ENCODE measurements at places on chromosomes 2 and 18. TPM values are rescaled to one million over a fixed set of nuclear protein-coding genes. Genes with fewer than 3 reads are reported as not detected.

The RETSAT gene
- total RNA-seq, result 28.2 TPM

- peak; percentile 74 for DNase-seq
Measured at GRCh38 chr2:174603280-174603679, 5.7 kb upstream of the WIPF1 start.

DNA sequence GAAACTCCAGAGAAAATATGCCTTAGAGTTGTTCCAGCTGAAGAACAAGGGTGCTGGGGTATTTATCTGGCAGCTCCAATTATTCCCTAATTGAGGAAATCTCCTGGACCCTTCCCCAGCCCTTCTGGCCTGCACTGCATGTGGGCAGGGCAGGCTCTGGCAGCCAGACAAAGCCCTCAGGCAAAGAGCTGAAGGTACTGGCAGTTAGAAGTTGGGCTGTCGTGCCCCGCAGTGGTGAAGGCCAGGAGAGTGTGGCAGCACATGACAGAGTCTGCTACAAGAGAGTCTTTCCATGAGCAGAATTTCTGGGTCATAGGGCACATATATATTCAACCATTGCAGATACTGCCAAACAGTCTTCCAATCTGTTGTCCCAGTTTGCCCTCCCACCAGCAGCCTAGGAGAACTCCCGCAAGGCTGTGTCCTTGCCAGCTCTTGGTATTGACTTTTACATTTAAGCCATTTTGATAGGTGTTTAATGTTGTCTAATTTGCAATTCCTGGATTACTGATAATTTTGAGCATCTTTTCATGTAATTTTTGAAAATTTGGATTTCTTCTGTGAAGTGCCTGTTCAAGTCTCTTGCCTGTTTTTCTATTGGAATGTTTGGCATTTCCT is 26.6 kb downstream of the ONECUT2 start:
- no peak for DNase-seq

DNA sequence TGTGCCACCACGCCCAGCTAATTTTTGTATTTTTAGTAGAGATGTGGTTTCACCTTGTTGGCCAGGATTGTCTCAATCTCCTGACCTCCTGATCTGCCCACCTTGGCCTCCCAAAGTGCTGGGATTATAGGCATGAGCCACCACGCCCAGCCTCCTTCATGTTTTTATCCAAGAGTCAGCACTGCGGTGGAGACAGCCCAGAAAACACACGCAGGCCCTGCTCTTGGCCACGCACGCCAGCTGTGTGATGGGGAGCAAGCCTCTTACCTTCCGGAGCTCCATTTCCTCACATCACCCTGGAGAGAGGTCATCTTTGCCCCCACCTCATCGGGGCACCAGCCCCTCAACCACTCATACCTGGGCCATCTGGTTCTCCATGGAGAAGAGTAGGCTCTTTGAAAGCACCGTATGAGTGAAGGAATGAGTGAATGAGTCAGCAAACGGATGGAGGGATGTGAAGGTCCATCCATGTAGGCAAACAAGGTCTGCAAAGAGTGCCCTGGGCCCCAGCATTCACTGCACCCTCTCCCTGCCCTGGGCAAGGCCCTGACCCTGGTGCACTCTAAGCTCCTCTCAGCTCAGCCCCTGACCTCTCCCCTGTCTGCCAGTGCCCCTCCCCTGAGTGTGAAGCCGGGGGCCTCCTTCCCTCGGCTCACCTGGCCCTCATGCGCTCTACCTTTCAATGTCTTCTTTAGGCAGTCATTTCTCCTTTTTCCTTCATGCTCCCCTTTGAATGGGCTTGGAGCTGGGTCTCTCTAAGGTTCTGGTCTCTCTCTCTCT is 7.4 kb downstream of the GYPC start:
- no peak for DNase-seq

- no peak for DNase-seq
Measured at GRCh38 chr2:14306268-14306861, 326.2 kb upstream of the LRATD1 start.

All from activated CD8-positive, alpha-beta memory T cell treated with anti-CD3 and anti-CD28 coated beads, Interleukin-2, amount 10 ng/mL, durations not matched to agents 7 days and 5 days (primary cell).